Lower leg skin (tissue), 4 donors: ENCODE measurements at places on chromosomes 3 and 15. TPM values are rescaled to one million over a fixed set of nuclear protein-coding genes. Genes with fewer than 3 reads are reported as not detected.

Gene ACKR2
- 6.3 TPM for total RNA-seq

Gene PIF1
- 2.1 TPM for total RNA-seq

Gene ZNF502
- total RNA-seq, result 7.4 TPM

Gene KBTBD12
- 0.22 TPM for total RNA-seq

Gene TRANK1
- 3.7 TPM for total RNA-seq

Gene SLC15A2
- total RNA-seq, result 2.3 TPM

- no peak for DNase-seq
Measured at GRCh38 chr15:64987136-64987535, 2.6 kb downstream of the SPG21 start.

- no peak for DNase-seq
Measured at GRCh38 chr15:93359425-93360131, 270.6 kb upstream of the RGMA start.

DNA sequence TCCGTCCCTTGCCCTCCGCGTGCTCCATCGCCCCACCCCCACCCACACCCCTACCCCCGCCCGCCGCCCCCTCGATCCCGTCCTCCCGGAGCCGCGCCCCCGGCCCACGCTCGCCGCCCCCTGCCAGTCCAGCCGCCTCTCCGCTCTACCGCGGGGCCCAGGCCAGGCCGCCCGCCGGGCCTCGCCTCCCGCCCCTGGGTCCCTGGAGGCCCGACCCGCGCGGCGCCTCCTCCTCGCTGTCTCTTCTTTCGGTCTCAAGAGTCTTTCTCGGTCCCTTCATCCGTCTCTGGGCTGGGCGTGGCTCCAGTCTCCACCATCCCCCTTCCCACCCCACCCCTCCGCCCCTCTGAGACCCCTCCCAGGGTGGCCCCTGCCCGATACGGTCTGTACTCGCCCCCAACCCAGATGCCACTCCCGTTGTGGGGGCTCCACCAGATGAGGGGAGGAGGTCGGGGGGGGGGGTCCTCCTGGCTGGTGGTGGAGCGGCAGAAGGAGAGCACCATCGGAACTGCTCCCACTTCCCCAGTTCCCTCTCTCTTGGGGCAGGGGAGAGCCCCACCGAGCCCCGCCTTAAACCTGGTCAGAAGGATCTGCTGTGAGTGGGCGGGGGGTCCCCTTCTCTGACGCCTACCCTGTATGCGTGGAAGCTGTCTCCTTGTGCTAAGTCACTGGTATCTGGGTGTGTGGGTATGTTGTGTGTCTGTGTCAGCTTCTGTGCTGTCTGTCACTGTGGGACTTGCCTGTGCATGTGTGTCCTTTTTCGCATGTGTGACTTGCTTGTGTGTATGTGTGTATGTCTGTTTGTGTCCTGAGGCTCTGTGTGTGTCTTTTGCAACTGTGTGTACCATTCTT is 1.0 kb downstream of the PRKCD start:
- DNase-seq, result no peak

DNA sequence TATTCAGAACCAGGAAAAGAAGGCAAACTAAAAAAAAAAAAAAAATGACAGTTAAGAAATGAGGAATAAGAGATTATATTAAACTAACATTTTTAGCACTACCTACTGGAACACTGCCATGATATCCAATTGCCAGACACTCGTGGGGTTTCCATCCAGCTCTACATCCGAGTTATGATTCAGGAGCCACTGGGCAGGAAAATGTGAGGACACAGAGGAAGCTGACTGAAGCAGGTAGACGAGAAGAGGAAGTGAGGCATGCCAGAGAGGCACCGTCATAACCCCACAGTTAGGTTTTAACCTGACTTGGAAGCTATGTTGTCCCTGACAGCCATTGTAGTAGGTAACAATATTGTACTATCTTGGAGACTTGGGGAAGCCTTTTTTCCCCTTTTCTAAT is 495.0 kb downstream of the NLGN1 start:
- DNase-seq, result no peak

GRCh38 chr3:149554826-149555225 is 80.3 kb downstream of the TM4SF4 start:
- DNase-seq, result no peak

GRCh38 chr3:72818905-72819304 is 29.3 kb downstream of the SHQ1 start:
- DNase-seq, result no peak

- DNase-seq, result peak; percentile 46
Measured at GRCh38 chr15:65916041-65916663, 46.9 kb downstream of the RAB11A start.

DNA sequence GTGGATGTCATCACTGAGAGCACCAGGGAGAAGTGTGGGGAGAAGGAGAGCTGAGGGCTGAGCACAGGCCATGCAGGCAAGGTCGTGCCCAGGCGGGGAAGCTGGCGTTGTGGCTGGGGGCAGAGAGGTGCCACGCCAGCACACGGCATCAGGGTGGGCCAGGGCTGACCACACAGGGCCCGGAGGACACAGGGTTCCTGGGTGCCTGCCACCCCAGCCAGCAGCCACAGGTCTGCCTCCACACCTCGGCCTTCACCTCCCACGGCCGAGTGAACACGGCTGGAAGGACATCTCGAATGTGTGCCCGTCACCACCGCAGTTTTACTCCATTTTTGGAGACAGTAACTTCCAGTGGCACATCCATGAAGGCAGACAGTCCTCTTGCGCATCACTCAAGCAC is 77.1 kb downstream of the ATP10A start:
- no peak for DNase-seq

DNA sequence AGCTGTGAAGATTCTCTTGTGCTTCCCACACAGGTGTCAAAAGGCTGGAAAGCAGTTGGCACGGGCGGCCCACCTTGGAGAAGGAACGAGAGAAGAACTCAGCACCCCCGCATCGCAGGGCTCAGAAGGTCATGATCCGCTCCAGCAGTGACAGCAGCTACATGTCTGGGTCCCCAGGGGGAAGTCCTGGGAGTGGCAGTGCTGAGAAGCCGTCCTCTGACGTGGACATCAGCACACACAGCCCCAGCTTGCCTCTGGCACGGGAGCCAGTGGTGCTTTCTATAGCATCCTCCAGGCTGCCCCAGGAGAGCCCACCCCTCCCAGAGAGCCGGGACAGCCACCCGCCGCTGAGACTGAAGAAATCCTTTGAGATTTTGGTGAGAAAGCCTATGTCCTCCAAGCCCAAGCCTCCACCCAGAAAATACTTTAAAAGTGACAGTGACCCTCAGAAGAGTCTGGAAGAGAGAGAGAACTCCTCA is 31.4 kb downstream of the STARD5 start:
- no peak for DNase-seq
